ENCODE measurements at places on chromosomes 11 and 22.

GRCh38 chr11:69000831-69001242 is 12.2 kb downstream of the MRGPRF start:
- DNase-seq, result no peak

- DNase-seq, result no peak
Measured at GRCh38 chr11:73645121-73645969, 1.0 kb upstream of the PLEKHB1 start.

DNA sequence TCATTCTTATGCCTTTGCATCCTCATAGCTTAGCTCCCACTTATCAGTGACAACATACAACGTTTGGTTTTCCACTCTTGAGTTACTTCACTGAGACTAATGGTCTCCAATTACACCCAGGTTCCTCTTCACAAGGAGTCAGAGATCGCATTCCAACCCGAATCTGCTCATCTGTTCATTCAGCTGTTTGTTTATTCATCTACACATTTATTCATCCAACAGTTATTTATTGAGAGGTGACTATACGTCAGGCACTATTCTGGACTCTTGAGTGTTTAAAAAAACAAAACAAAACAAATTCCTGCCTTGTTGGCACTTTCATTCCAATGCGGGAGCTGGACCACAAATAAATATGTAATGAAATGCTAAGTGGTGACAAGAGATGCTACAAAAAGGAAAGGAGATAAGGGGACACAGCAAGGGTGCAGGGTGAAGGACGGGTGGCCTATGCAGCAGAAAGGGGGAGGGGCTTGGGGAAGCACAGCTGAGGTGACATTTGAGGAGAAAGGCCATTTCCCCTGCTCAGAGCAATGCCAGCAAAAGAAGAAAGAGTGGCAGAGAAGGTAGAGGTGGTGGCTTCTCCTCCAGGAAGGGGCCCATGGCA is 393.8 kb upstream of the SYN3 start:
- DNase-seq, result no peak

DNA sequence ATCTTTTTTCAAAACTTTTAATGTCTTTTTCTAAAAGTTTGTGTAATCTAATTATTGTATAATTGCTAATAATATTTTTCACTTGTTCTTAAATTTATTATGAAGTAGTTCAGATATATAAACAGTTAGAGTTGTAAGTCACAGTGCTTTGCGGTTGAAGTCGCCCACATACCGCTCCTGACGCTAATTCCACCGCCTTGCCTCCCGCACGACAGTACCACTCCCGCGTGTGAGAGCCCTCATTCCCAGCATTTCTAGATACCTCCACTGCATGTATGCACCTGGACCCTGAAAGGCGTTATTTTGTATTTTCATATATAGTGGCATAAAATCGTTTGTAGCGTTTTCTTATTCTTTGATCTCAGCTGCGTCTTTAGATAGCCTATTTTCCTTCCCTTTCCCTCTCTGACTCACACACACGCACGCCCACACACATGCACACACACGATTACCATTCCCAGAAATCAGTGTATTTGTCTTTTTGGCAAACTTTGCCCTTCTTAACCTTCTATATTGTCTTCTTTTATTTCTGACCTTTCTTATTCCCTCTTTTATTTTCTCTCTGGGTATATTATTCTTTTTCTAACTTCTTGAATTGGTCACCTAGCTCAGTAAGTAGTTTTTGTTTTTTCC is 56.4 kb upstream of the PITPNB start:
- no peak for DNase-seq

- DNase-seq, result no peak
Measured at GRCh38 chr22:22609291-22609690, 35.1 kb upstream of the GGTLC2 start.

- DNase-seq, result peak; percentile 60
Measured at GRCh38 chr11:2699531-2700414, at the start of gene KCNQ1OT1. TSS of gene KCNQ1OT1 (minus strand) at chr11:2699994.

- DNase-seq, result no peak
Measured at GRCh38 chr11:116512841-116513240, 259.9 kb downstream of the BUD13 start.

DNA sequence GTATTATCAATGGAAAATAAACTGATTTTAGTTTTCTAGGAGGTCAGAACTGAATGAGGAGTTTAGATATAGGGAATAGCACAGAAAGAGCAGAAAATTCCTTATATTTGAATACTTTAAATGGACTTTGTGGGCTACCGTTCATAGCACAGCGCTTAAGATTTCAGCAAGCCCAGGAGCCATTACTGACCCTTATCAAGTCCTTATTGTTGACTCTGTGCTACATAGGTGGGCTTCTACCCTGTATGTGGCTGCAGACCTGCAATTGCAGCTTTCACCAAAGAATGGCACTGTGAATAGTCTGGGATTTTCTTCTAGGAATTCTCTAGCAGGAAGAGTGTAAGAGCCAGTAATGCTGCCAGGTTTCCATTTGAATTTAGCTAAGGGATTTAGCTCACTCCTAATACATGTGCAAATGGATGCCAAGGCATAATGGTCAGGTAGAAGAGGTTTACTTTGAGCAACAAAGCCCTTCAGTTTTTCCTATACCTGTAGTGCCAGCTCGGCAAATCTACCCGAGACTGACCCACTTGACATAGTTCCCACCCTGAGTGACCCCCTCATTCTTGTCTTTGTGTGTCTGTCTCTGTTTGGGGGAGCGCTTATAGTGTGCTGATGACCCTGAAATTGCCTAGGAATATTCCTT is 42.5 kb upstream of the DLAT start:
- no peak for DNase-seq

GRCh38 chr11:73072935-73073481 is 69.1 kb downstream of the FCHSD2 start:
- no peak for DNase-seq

DNA sequence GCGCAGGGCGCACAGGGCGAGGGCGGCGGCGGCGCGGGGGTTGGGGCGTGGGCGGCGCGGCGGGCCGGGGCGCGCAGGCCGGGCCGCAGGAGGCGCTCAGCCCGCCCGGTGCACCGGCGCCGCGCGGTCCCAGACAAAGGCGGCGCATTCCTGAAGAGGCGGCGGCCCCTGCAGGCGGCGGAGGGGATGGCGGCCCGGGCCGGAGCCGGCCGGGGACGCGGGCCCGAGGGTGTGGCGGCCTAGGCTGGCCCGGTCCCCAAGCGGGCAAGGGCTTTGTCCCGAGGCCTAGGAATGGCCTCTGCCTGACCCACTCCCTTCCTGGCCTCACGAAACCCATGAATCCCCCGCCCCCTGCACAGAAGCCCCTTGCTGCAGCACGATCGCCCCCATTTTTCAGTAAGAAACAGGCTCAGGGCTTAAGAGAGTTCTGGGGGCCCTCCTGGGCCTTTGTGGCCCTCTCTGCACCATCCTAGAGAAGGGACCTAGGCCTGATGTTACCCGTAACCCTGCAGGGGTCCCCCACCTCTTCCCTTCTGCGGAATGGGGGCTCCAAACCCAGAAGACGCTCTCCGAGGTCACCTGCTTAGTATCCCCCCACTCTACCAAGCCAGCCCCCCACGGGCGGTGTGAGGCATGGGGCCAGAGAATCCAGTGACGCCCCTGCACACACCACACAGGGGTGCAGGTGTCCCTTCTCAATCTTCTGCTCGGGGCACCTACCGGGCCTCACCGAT is at the start of gene RTN4R:
RTN4R (minus strand) TSS at position 40 of the 734 bp plus-strand sequence. CDS start 226 bp downstream, outside the sequence.
- DNase-seq, result no peak

GRCh38 chr22:44256556-44257485 is 55.9 kb downstream of the SHISAL1 start:
- DNase-seq, result no peak

- DNase-seq, result no peak
Measured at GRCh38 chr11:569158-569885, 6.9 kb upstream of the PHRF1 start.

- DNase-seq, result no peak
Measured at GRCh38 chr22:25448435-25449051, 115.9 kb upstream of the GRK3 start.

GRCh38 chr22:32752326-32752725 is 49.2 kb upstream of the TIMP3 start:
- DNase-seq, result no peak

DNA sequence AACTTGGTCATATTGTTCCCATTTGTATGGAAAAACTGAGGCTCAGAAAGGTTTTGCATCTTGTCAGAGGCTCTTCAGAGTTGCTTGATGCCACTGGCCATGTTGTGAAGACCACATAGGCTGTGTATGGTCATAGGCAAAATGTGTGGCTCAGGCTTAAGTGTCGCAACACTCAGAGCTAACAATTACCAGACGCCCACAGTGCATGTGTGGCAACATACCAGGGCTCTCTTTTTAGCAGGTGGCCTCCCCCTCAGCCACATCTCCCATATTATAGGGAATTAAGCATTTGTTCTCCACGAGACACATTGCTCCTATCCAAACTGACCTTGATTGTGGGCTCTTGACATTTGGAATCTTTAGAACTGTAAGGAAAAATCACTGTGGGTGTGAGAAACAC is 802.5 kb downstream of the DLG2 start:
- DNase-seq, result no peak

GRCh38 chr11:65452806-65453490 is 30.4 kb downstream of the NEAT1 start:
- no peak for DNase-seq

GRCh38 chr11:65243797-65244196 is 18.0 kb upstream of the POLA2 start:
- DNase-seq, result no peak

DNA sequence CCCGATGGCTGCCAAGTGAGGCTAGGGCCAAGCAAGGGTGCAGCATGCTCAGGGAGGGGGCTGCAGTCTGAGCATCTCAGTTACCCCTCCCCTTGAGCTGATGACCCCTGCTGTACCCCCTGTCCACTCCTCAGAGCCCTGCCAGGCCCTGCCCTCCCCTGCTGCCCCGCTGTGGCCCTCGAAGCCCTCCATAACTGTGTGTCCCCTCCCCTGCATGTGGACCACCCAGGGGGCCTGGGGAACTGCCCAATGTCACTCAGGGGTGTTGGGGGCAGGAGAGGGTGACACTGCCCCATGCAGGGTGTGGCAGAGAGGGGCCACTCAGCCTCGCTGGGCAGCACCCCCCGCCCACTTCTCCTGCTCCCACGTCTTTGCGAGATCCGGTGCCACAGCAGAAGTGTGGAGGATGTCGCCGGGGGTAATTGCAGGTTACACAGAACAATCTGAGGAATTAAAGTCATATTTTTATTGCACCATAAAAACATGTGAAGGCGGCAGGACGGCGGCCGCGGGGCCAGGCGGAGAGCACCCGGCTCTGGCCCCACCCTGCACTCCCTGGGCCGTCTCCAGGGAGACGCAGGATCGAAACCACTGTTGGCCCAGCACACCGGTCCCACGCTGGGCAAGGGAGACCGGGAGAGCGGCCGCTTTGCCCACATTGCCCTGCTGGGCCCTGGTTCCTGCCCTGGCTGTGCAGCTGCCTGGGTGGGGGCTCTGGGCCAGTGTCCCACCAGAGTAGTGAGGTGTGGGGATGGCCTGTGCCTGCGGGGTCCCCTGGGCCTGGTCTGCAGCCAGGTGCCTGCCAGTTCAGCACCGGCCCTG is 18.7 kb upstream of the GNB1L start:
- no peak for DNase-seq

GRCh38 chr11:3824714-3825472 is 15.9 kb downstream of the RHOG start:
- peak; percentile 59 for DNase-seq

- DNase-seq, result no peak
Measured at GRCh38 chr11:75626889-75627529, 41.8 kb downstream of the MAP6 start.

Measured in stimulated activated CD8-positive, alpha-beta memory T cell treated with anti-CD3 and anti-CD28 coated beads, Interleukin-7, amount 100 ng/mL, for 24 hours (primary cell).